ENCODE measurements at places on chromosomes 7 and 10.

DNA sequence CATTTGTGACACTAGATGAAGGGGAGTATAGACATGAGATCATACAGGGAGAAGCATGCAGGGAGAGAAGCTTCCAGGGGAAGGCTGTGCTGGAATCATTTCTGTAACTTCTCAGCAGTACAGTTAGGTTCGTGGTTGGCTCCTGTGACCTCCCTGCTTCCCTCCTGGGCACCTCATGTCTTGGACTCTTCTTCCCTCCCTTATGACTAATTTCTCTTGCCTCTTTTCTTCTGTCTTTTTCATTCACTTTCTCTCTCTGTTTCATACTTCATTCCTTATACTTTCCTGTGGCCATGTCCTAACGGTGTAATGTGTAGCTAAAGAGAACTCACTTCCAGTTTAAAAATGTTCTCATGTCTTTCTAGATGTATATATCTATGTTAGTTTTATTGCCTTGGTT lies 19.1 kb upstream of the HKDC1 start:
- no peak for DNase-seq

DNA sequence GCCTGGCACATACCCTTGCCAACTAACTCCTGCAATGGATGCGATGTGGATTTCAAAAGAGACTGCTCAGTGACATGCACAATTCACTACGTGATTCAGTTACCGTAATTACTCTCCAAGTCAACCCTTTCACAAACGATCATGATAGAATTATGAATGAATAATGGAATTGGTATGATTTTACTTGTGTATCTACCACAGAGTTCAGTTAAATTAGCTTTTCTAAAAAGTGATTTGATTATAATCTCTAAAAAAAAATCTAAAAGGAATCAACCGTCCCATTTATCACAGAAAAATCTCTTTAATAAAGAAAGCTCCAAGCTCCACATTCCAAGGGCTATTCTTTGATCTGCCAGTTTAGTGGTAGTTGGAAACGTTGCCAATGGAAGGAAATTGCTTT lies 30.4 kb upstream of the RSU1 start:
- no peak for DNase-seq

DNA sequence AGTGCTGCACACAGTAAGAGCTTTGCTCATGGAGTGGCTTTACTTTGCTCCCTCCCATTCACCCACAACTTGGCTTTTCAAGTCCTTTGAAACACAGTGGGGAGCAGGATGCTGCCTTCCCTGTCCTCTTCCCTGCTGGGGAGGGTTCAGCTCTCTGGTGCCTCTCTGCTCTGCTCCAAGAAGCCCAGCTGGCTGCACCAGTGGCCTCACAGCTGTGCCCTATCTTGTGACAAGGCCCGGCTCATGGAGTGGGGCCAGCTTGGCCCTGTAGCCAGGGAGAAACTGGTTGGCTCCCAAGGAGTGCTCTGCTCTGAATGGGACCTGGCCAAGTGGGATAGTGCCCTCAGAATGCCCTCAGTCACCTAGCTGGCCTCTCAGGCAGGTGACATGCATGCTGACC lies 212.3 kb upstream of the ZMIZ1 start:
- no peak for DNase-seq

DNA sequence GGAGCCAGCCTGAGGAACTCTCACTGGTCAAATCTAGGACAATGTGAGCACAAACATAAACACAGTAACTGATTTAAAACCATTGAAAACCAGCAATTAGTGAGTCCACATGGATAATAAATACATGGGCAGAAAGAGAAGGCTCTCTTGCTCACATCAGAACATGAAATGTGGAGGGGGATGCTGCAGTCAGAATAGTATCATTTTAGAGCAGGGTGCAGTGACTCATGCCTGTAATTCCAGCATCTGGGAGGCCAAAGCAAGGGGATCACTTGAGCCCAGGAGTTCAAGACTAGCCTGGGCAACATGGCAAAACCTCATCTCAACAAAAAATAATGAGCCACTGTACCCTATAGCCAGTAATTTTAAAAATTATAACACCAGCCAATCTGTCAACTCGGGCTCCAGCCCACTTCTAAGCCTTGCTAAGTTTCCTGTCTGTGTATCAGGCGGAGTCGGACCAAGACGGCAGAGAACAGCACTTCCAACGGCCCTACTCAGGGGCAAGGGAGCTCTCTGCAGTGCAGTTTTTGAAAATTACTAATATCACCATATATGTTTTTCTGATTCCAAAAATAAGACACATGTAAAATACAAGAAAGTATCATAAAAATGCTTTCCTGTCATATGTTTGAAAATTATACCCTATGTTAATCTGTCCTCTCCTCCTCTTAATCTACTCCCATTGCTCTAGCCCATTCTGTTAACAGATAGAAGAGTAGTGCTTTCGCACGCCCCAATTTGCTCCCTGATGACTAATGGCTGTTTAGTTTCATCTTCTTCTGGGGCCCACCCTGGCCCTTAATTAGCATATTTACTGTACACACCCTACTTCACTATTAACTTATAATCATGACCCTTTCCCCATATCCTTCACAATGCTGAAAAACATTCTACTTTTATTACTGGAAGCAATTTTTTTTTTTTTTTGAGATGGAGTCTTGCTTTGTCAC lies 17.1 kb downstream of the URGCP start:
- no peak for DNase-seq

DNA sequence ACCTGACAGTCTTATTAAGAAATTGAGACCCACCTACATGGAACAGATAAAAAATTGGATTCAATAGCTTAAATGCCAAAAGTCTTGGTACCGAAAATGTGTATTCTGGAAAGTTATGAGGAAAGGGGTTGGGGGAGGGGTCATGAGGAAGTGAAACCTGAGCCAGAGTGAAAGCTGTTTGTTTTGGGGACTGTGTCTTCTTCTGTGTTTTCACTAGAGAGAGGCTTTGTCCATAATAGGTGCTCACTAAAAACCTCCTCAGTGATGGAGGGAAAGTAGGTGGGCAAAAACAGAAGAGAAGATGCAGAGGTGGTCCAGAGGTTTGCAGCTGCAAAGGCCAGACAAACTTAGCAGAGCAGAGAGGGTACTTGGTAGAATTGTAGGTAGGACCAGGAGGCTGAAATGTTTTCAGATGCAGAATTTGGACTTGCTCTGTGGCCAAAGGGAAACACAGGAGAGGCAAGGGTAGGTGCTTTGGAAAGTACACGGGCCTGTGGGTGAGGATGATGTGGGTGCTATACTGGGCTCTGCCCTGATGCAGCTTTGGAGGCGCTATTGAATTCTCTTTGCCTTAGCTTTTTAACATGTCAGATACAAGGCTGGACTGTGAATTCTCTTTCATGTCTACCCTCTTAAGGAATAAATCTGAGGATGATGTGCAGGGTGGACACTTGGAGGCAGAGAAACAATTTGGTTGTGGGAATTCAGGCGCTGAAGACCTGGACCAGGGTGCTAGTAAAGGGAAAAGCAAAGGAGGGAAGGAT lies 254.6 kb downstream of the PTEN start:
- no peak for DNase-seq

DNA sequence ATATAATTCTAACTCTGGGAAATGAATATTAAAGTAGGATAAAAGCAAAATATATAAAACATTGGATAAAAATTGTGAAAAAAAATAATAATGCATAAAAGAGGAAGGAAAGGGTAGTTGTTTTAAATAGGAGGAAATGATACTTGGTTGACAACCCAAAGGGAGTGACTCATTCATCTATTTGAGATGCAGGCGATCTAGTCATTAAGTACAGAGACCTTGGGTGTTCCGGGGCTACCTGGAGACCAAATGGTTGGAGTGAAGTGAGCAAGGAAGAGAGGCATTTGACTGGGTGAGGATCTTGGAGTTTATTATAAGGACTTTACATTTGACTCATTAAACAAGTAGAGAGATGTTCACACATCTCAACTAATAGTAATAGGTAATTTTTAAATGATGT lies 111.0 kb downstream of the LRRTM3 start:
- DNase-seq: no peak

DNA sequence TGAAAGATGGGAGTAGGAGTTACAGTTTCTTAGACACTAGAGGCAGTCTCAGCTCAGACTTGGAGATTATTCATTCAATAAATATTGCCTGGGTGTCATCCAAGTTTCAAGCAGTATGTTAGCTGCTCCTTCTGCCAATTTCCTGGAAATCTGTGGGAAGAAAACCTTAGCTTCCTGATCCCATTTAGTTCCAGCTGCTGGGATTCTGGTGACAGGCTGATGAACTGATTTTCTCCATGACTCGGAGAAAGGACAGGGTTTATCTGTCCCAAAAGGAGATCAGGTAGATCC lies 95.8 kb downstream of the CLEC2L start:
- DNase-seq: no peak

- DNase-seq: no peak
Observed at GRCh38 chr10:26628395-26628794, 69.1 kb upstream of the PDSS1 start.

- no peak for DNase-seq
Observed at GRCh38 chr7:37311355-37311754, 137.3 kb downstream of the ELMO1 start.

DNA sequence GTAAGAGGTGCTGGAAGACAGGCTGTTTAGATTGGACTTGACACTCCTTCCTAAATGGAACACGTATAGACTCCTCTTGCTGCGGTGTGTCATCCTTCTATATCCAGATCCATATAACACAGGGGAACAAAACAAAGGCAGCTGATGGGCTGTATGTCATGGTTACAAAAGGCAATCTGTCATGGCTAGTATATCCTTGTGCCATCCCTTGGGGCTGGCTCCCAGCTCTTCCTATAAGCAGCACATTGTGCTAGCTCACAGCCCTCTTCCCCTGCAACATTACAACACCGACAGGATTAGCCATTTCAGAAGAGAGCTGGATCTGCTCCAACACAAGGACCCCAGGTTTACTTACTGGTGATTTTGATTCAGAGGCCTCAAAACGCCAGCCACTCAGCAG lies 15.3 kb downstream of the LIPK start:
- no peak for DNase-seq

DNA sequence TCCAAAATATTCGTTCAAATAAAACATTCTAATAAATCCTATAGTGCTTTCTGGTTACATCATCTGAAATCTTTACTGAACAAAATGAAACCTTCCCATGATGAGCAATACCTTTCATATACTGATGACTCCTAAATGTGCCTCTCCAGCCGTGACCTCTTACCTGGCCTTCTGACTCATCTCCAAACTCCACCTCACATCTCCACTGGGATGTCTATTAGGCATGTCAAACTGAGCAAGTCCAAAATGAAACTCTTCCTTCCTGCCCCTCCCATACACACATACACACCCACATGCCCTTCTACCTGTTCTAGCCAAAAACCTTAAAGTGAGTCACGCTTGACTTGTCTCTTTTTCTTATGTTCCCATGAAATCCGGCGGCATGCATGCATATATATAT lies 22.9 kb downstream of the GSAP start:
- no peak for DNase-seq

DNA sequence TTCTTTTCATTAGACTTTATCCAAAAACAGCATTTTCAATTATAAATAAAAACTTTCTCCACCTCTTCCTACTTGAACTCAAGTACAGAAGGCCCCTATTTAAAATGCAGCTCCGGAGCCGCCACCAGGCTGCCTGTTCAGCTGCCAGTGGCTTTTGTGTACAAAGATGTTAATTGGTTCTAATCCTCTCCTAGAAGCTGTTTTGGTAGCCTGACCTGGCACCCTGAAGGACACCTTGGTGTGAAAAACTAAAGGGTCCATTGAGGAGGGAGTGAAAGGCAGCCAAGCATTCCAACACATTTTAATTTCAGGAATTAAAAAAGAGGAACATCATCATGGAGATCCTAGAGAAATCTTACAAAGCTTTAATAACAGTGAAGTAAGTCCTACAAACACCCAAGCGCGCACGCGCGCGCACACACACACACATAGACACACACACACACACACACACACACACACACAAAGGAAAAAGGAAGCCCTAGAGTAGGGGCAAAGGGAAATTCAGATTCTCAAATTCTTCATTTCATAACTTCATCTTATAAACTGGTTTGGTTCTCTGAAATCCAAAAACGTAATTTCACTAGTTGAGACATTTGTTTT lies 41.4 kb downstream of the VAX1 start:
- no peak for DNase-seq

- DNase-seq: no peak
Observed at GRCh38 chr10:74913377-74913979, 87.1 kb downstream of the KAT6B start.

DNA sequence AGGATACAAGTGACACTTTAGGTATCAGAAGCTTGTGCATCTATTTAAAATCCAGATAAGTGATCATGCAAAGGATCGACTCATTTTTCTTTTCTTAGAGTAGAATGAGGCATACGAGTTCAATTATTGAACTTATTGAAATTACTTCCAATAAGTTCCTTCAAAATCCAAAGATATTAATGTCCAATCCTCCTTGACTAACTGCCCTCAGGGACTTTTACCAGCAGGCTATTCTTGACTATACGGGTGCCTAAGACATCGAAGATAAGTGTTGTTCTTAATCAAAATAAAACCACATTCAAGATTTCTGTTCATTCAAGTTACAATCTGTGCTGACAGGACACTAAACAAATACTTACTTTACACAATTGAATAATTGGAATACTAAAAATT lies 74.5 kb upstream of the SP4 start:
- DNase-seq: no peak

DNA sequence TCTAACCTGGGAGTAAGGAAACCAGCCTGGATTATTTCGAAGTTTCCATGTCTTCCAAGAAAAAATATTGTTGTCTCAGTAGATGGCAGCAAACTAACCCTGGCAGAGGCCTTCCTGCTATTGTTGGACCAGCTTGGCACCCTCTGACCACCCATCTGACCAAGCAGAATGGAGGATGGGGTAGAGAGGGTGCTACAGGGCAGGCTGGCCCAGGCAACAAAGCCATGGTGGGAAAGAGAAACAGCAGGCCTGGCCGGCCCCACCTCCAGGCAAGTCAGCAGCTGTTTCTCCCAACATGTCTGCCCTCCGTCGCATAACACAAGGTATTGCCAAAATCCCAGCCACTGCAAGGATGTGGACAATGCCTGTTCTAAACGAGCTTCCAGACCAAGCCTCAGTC lies 95.0 kb downstream of the FAM53B start:
- DNase-seq: no peak

DNA sequence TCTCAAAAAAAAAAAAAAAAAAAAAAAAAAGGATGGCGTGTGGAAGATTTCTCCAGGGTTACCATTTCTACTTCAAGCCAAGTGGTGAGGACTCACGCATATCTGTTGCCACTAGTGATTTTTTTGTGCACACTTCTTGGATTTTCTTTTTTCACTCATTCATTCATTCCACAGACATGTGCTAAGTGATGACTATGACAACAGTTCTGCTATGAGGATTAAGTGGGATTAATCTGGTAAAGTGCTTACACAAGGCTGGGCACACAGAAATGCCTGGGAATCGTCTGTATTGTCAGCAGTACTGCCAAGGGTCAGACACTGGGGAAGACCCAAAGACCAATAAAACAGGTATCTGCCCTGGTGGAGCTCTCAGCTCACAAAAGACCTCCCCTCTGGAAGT lies 6.3 kb upstream of the OPN1SW start:
- DNase-seq: no peak

- no peak for DNase-seq
Observed at GRCh38 chr7:155810770-155811559, 1.3 kb downstream of the SHH start.

Measured in breast epithelium (tissue), 4 donors.